Activated CD8-positive, alpha-beta memory T cell treated with anti-CD3 and anti-CD28 coated beads for 1 hour (primary cell): ENCODE measurements at places on chromosomes 3 and 15.

DNA sequence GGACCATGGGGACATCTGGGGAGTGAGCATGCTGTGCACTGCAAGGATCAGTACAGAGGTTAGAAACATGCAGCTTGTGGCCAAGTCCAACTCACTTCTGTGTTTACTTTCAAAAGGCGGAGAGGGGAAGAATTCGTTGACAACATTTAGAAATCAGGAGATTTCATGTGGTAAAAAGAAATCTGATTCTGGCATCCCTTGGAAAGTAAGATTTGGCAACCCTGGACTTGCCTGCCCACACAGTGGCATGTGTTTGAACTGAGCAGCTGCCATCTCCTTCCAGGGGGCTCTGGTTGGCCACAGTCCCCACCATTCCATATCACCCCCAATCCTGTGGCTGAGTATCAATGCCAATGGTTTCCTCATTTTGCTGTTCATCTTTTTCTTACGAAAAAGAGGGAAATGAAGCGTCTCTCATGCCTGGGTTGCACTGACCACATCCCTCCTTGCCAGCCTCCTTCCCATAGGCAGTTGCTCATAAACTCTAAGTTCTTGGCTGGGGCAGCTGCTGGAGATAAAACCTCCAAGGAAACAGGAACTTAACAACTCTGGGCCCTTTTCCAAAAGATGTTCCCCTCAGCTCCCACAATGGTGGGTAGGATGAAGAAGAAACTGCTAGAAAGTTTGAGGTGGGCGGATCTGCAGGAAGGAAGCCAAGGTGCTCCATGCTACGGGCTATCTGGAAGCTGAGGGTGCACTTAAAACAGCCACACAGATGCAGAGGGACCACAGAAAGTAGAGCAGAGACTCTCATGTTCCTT, 29.2 kb downstream of the SLC6A11 start:
- DNase-seq, result no peak

DNA sequence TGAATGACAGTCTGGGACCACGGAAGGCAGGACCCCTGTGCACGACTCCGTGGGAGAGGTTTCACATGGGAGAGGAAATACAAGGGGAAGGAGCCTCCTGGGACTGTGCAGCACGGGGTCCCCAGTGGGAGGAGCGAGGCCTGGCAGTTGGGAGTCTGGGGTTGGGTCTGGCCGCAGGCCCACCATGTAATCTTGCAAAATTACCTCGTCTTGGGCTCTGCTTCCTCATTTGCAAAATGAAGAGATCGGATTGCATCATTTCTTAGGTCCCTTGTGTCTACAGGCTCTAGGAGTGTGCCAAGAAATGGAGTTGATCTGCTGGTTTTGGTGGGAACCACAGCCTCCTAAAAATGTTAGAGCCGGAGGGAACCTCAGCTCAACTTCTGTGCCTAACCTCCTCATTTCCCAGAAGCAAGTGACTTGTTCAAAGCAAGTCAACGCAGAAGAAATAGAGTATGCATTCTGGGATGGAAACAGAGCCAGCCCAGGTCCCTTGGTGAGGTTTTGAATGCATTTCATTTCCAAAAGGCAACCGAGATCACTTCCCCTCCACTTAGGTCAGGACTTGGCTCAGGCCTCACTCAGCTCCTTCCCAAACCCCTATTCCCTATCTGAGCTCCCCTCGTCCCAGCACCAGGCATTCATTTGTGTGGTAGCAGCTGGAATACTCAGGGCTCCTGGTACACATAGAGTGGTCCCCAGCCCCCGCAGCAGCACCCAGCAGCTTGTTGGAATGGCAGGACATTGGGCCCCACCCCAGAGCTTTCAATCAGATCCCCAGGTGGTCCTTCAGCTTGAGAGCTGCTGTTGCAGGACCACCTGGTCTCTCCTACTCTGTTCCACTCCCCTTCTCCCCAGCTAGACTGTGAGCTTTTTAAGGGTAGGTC, 267.7 kb downstream of the XXYLT1 start:
- no peak for DNase-seq

DNA sequence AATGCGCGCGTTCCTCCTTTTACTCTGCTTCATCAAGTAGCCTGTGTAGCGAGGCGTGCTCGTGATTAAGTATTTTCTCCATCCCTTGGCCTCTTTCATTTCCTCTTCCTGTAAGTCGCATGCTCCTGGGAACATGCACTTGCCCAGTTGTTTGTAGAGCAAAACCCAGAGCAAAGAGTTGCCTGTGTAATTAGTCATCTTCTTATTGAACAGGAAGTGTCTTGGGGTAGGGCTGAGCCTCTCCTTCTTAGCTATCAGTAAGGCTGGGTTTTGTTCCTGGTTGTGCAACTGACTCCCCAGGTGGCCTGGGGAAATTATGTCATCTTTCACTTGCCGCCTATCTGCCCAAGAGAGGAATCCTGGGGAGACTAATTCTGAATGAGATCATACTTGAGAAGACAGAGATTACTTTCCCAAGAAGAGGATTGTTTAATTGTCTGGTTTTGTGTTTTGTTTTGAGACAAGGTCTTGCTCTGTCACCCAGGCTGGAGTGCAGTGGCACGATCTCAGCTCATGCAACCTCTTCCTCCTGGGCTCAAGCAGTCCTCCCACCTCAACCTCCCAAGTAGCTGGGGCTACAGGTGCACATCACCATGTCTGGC, 14.9 kb downstream of the LIPH start:
- DNase-seq, result no peak

DNA sequence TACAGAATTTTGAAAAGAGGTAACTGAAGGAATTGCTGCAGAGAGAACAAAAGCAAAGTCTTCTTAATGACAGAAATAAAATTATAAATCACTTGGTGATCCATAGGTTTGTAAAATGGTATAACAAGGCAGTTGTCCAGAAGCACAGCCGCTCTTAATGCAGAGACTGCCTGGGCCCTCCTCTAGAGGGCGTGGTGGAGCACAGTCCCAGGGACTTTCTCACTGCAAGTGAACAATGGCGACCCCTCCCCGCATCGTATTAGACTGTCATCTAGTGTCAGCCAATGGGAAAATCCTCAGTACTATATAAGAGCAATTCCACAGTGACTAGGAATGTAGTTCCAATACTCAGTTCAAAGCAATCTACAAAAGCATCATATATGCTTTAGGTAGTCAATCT, 26.4 kb upstream of the ZBED2 start:
- DNase-seq, result no peak

DNA sequence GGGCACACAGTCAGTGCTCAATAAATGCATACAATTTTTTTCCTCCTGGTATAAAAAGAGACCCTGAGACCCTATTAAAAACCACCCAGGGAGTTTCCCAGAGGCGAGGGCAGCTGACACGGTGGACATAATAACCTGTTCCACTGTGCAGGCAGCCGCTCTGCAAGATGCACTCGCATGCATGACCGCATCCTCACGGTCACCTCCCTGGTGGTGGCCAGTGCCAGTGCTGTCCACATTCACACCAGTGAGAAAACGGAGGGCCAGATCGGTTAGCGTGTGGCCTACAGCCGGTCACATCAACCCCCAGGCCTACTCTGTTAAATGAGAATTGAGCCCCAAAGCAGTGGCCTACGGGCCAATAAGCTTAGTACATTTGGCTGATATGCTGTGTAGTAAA, 24.8 kb downstream of the SH3BP5 start:
- DNase-seq, result no peak

DNA sequence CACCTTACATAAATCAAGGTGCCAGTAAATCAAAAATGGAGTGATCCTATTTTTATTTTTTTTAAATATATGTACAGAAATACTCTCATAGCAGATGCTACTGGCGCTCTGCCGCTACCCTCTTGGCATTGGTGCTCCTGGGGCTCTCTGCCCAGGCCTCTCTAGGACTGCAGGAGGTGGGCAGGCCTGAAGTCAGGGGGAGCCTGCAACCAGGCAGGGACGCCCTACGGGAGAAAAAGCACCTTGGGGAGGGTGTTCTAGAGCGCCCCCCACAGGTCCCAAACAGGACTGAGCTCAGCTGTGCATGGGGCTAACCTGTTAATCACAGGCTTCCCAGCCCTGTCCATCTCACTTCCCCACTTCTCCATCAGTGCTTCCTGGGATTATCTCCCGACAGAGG, 192.5 kb downstream of the SHQ1 start:
- DNase-seq, result no peak

DNA sequence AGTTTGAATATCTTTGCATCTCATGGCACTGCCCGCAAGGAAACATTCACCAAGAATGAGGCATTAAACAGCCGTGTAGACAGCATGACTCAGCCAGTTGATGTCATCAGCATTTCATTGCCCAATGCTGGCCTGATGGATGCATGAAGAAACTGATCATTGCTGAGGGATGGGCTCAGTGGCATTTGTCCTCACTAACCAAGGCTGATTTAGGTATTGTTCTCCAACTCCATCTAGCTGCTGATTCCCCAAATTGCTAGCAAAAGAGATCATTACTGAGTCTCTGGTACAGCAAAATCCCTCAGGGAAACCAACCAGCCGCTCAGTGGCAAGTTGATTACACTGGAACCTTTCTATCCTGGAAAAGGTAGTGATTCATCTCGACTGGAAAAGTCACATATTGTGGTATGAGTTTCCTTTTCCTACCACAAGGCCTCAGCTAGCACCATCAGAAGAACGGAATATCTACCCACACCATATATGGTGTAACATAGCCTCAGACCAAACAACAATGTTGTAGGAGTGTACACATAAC, 186.5 kb upstream of the GAP43 start:
- DNase-seq, result no peak
